Astrocyte of the cerebellum (primary cell): ENCODE measurements at places on chromosomes 11 and 22.

- no peak for DNase-seq
Measured at GRCh38 chr22:32971276-32971675, 86.9 kb downstream of the SYN3 start.

DNA sequence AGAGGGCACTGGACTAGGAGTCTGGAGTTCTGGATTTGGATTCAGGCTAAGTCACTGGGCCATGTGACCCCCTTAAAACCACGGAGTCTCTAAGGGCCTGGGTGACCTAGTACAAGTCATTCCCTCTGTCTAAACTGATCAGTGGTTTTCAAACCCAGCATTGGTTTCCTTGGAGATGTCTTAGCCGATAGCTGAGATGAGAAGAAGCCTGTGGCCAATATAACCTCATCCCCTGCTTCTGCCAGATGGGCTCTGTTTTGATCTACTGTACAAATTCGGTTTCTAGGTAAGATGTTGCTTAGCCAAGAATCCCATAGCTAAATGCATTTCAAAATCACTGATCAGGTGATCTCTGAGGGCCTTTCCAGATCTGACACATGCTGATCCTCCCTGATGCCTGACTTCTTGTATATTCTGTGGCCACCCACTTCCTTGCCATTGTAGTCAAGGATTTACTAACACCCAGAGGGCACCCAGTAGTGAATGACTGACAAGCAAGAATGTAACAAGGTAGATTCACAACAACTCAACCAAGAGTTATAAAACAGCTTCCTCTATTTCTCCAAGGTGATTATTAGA lies 53.1 kb downstream of the GALNT18 start:
- DNase-seq: no peak

GRCh38 chr11:65777821-65778361 lies 2.9 kb downstream of the AP5B1 start:
- no peak for DNase-seq

GRCh38 chr11:114242032-114242431 lies 54.2 kb upstream of the NNMT start:
- DNase-seq: no peak

DNA sequence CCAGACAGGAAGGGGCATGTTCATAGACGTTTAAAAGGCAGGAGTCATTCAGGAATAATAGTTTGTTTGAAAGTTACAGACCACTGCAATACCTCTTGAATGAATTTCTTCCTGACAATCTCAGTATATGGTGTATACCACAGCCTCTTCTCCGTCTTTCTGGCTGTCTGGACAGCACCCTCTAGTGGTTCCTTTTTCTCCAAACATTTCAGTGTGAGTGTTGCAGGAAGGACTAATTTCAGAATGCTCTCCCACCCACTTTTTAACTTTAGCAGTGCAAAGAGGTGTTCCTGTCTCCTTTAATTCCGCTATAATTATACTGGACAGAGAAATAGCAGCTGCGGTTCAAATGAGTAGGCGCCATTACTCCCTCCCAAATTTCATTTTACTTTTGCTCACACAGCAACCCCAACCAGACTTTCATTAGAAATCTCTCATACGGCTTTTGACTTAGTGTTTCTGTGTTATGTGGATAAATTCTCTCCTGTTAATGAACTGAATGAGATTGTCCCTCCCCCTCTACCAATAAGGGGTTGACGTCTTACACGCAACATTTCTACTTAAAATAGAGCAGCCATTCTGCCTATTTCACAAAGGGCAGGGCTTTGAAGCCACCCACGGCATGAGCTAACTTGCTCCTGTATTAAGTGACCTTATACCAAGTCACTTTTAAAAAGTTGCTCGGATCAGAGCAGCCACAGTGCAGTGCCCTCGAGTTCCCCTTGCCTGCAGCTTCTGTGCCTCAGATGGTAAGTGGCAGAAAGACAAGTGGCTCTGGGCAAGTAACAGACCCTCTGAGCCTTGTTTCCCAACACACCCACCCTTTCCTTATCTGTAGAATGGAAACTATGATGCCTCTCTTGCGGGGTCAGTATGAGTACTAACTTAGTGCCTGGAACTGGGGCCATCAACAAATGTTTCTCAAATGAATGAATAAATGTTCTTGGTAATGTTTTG lies 368.6 kb downstream of the OPCML start:
- peak; percentile 15 for DNase-seq

GRCh38 chr11:78828676-78829075 lies 254.0 kb upstream of the NARS2 start:
- no peak for DNase-seq

DNA sequence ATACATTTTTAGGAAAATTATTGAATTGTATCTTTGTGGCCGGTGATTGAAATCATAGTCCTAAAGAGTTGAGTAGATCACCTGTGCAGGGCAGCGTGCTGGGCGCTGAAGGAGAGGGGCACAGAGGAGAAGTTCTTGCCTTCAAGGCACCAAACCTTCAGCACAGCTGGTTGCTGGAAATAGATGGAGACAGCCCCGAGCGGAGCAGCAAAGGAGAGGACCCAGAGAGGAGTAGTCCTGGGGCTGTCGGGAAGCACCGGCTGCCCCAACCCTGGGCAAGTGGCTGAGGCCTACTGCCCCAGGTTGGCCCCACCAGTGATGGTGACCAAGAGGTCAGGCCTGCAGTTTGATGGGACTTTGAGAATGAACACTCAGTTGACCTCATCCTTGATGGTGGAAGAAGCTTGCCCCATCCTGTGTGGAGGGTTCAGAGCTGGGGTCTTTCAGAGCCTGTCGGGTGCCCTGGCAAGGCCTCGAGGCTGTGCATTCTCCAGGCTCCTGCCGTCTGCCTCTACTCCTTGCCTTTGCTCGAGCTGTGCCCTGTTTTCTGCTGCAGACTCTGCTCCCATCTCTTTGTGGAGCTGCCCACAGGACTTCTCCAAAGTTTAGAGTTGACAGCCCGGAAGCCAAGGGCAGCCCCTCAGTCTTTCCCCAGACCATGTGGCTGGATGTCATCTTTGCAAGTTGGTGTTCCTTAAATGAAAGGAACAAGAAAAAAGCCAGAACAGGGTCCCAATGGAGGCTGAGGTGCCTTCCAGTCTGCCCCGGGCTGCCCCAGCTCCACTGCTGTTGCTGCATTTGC lies 285.1 kb downstream of the TBC1D22A start:
- no peak for DNase-seq

- no peak for DNase-seq
Measured at GRCh38 chr11:112100462-112100861, 13.8 kb downstream of the SDHD start.

GRCh38 chr11:12179531-12179930 lies 69.1 kb downstream of the MICAL2 start:
- no peak for DNase-seq

DNA sequence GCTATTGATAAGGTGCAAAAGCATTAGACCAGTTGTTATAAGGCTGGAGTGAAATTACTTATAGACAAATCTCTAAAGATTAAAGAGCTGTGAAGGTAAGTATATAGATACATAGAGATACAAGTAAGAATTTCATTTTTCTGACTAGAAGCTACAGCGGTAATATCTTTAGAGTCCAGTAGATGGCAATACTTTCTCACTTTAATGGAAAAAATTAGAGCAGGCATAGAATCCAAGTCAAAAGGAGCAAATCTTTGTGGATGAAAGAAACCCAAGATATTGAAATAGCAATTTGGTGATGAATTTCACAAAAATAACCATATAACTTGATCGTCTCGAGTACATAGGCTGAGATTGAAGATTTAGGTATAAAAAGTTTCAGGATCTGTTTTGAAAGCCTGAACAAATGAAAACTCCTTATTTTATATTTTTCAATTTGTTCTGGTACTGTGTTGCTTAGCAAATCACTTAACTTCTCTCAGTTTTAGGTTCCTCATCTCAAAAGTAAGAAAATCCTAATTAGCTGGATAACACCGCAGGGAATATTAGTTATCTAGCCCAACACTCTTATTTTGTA lies 81.9 kb downstream of the UVRAG start:
- DNase-seq: peak; percentile 37

GRCh38 chr11:117795638-117796455 lies 1.2 kb downstream of the DSCAML1 start:
- no peak for DNase-seq

GRCh38 chr11:20458905-20459632 lies 71.6 kb downstream of the PRMT3 start:
- DNase-seq: no peak

DNA sequence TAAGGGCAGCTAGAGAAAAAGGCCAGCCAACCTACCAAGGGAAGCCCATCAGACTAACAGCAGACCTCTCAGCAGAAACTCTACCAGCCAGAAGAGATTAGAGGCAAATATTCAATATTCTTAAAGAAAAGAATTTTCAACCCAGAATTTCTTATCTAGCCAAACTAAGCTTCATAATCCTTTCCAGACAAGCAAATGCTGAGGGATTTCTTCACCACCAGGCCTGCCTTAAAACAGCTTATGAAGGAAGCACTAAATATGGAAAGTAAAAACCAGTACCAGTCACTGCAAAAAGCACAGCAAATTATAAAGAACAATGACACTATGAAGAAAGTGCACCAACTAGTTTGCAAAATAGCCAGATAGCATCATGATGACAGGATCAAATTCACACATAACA lies 30.6 kb upstream of the CASP12 start:
- DNase-seq: no peak

GRCh38 chr22:30537083-30537731 lies 9.3 kb downstream of the SEC14L6 start:
- no peak for DNase-seq

DNA sequence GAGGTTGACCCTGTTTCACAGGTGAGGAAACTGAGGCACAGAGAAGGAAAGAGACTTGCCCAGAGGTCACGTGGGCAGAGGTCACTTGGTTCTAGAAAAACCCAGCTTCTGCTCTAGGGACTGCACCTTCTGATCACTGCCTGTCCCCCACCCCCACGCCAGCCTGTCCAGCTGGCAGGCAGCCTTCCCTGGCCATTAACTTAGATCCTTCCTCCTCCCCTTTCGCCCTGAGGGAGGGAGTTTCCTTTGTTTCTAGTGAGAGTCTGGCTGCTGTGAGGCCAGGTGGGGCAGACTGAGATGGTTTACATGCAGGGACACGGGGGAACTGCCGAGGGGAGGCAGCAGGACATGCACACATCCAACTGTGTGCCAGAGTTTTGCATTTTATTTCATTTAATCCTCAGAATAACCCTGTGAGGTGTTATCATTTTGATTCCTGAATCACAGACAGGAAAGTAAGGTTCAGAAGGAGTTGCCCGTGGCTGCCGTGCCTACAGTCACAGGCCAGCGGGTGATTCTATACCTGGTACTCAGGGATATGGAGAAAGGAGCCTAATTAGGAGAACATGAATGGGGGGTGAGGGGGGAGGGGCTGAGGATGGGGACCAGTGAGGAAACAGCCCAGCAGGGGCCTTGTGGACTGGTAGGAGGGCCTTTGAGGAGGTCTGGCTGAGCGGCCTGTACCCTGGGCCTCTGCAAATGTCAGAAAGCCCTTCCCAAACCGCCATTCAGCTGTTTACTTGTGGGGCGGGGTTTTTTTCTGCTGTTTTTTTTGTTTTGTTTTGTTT lies 3.4 kb downstream of the FAM83F start:
- peak; percentile 15 for DNase-seq

GRCh38 chr11:135001581-135001980 lies 589.5 kb upstream of the B3GAT1 start:
- no peak for DNase-seq

GRCh38 chr11:1291295-1292017 lies 18.0 kb downstream of the TOLLIP start:
- DNase-seq: no peak

DNA sequence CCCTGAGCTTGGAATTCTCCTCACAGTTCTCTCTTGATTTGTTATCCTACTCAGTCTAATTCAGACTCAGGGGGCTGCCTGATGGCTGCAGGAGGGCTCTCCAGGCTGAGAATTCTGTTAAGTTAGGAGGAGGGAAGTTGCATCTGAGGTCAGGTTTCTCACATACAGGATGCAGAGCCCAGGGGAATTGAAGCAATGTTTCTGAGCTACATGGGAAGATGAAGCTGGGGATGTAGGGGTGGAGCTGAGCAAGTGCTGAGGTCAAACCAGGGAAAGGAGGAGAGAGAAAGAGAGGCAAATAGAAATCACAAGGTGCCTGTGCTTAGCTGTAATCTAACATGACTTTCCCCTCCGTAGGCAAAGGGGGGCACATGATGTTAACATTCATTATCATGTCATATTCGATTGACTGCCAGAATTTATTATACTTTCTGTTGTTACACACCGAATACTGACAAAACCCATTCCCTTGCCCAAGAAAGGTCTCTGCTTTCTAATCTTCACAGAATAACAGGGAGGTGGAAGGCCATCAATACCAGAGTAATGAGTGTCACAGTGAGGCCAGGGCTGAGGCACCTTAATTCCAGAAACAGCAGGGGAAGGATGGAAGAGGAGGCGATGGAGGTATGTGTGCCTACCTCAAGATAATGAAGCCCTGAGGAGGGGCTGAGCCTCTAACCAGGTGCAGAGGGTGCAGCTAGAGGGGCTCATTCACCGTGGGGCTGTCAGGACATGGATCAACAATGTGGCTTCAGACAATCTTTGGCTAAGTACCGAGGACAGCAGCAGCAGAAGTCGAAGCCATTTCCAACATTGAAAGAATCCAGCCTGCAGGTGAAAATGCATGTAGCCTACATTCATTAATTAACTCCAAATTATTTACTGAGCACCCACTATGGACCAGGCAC lies 205.4 kb upstream of the SNX19 start:
- DNase-seq: no peak

- DNase-seq: no peak
Measured at GRCh38 chr22:21726650-21727049, 8.9 kb downstream of the YPEL1 start.

DNA sequence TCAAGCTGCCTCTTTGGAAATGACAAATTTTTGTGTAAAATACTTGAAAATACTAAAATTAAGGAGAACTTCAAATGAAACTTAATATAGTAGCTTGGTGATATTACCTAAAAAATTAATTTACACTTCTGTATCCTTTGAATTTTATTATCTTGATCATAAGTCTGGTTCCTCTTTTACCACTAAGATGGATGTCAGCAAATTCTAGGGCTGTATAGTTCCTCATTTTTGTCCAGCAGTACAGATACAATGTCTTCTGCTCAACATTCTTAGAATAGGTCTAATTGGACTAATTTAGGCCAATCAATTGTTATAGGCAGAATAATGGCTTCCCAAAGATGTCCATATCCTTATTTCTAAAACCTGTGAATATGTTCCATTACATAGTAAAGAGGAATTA lies 1298.0 kb upstream of the RAG2 start:
- no peak for DNase-seq

DNA sequence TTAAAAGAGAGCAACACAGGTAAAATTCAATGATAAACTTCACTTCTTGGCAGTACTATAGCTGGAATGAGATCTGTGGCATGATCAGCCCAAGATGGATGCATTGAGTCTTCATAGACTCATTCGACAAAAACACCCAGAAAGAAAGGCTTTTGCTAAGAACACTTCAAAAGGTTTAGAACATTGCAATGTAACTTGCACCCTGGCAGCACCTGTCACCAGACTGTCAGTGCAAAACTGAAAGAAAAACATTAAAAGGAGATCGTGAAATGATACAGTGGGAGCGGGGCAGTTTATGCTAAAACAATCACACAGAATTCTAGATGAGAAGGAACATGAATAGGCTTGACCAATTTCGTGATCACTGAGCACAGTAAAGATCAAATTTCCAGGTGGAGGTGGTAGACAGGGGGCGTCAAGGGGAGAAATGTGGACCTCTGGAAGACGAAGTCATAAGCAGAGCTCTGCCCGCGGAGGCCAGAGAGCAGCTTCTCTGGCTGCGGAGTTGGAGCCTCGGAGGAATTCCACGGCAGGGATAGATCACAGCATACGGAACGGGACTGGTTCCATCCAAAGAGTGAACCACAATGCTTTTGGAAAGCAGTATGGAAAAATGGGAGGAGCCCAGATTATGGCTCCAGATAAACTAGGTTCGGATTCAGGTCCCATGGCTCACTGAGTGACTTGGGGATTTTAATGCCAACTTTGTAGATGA lies 11.9 kb downstream of the VSIG10L2 start:
- DNase-seq: no peak

- DNase-seq: no peak
Measured at GRCh38 chr11:46725338-46726205, 6.6 kb downstream of the F2 start.
